ENCODE measurements at places on chromosomes 7 and 10. TPM values are rescaled to one million over a fixed set of nuclear protein-coding genes. Genes with fewer than 3 reads are reported as not detected.

The RPEL1 gene
- 0.19 TPM for polyA plus RNA-seq

The SRRM3 gene
- polyA plus RNA-seq, result 2.3 TPM

The DLX5 gene
- 0.19 TPM for polyA plus RNA-seq

The LIPJ gene
- 0.38 TPM for polyA plus RNA-seq

The HOXA4 gene
- polyA plus RNA-seq, result 31.6 TPM

The CCT6A gene
- polyA plus RNA-seq, result 206 TPM

The VENTX gene
- polyA plus RNA-seq, result 0.33 TPM

The SH2D4B gene
- 0.17 TPM for polyA plus RNA-seq

The NUTM2D gene
- 11.3 TPM for polyA plus RNA-seq

The CPED1 gene
- polyA plus RNA-seq, result 43.9 TPM

The WEE2 gene
- polyA plus RNA-seq, result 0.33 TPM

Data from renal cortex interstitium (tissue), 15 donors.